Lung (tissue), 17 donors: ENCODE measurements at places on chromosomes 6 and 20. TPM values are rescaled to one million over a fixed set of nuclear protein-coding genes. Genes with fewer than 3 reads are reported as not detected.

The DNAAF9 gene
- 26.1 TPM for total RNA-seq

The COL9A1 gene
- total RNA-seq: 1.7 TPM

The OPRM1 gene
- not detected for total RNA-seq

The CAP2 gene
- 3.3 TPM for total RNA-seq

The GSTA2 gene
- 2.7 TPM for total RNA-seq

The CALHM6 gene
- total RNA-seq: 6.0 TPM

The OR2J2 gene
- not detected for total RNA-seq

The CGA gene
- total RNA-seq: not detected

The PSORS1C1 gene
- total RNA-seq: 1.1 TPM

The RPP40 gene
- 7.7 TPM for total RNA-seq

GRCh38 chr6:119076173-119076572, 2.3 kb downstream of the FAM184A start:
- no peaks in the 10 kb centered on the region for H3K27me3 ChIP-seq
- H3K36me3 ChIP-seq: no peaks in the 10 kb centered on the region
- H3K4me1 ChIP-seq: peaks cover 3% of the 10 kb centered on the region
- DNase-seq: no peak

- no peaks in the 10 kb centered on the region for H3K27me3 ChIP-seq
- H3K27ac ChIP-seq: no peak overlapping the region
- H3K36me3 ChIP-seq: no peaks in the 10 kb centered on the region
- no peaks in the 10 kb centered on the region for H3K4me1 ChIP-seq
- DNase-seq: peak; percentile 14
Observed at GRCh38 chr6:12051861-12052368, 39.8 kb downstream of the HIVEP1 start.

- H3K27ac ChIP-seq: no peak overlapping the region
- no peaks in the 10 kb centered on the region for H3K36me3 ChIP-seq
- H3K4me1 ChIP-seq: no peaks in the 10 kb centered on the region
- no peaks in the 10 kb centered on the region for H3K27me3 ChIP-seq
- no peak overlapping the region for H3K4me3 ChIP-seq
Observed at GRCh38 chr6:132096245-132096644, 145.1 kb upstream of the CCN2 start.

GRCh38 chr20:32006841-32007786, 3.1 kb upstream of the CCM2L start:
- no peaks in the 10 kb centered on the region for H3K4me1 ChIP-seq
- no peak overlapping the region for H3K4me3 ChIP-seq
- no peak for DNase-seq
- peak overlapping the region; percentile 64 for H3K27ac ChIP-seq
- H3K27me3 ChIP-seq: no peaks in the 10 kb centered on the region
- H3K36me3 ChIP-seq: no peaks in the 10 kb centered on the region

DNA sequence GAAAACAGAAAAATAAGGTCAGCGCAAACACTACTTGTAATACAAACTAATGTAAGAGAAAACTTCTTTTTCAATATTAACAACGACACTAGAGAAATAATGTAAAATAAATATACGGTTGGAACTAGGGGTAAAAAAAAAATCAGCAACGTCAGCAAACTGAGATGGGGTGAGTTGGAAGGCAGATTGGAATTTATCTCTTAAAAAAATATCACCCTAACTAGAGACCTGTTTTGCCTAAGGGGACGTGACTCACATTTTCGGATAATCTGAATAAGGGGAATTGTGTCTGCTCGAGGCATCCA, 705 bp upstream of the UTRN start:
- DNase-seq: peak; percentile 76
- no peaks in the 10 kb centered on the region for H3K27me3 ChIP-seq
- peak overlapping the region; percentile 85 for H3K4me3 ChIP-seq
- H3K27ac ChIP-seq: peak overlapping the region; percentile 98

- H3K27ac ChIP-seq: no peak overlapping the region
- no peaks in the 10 kb centered on the region for H3K27me3 ChIP-seq
- H3K4me3 ChIP-seq: no peak overlapping the region
Observed at GRCh38 chr6:7786214-7786661, 60.3 kb downstream of the BMP6 start.

DNA sequence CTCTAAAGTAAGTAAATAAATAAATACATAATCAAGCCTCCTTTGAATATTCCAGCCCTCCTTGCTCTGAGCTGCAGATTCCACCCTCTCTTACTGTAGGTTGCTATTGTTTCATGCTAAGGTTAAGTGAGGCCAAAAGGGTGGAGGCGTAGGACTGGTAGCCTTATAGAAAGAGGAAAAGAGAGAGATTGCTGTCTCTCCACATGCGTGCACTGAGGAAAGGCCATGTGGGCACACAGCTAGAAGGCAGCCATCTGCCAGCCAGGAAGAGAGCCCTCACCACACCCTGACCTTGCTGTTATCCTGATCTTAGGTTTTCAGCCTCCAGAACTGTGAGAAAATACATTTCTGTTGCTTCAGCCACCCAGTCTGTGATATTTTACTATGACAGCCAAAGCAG, 87.4 kb upstream of the SHLD1 start:
- H3K27ac ChIP-seq: no peak overlapping the region
- H3K4me3 ChIP-seq: no peak overlapping the region
- H3K36me3 ChIP-seq: no peaks in the 10 kb centered on the region
- H3K27me3 ChIP-seq: no peaks in the 10 kb centered on the region
- H3K4me1 ChIP-seq: peaks cover 6% of the 10 kb centered on the region

- no peaks in the 10 kb centered on the region for H3K36me3 ChIP-seq
- H3K27ac ChIP-seq: no peak overlapping the region
Observed at GRCh38 chr6:53825532-53826321, 30.9 kb downstream of the LRRC1 start.

GRCh38 chr20:59652381-59652780, 48.0 kb downstream of the PHACTR3 start:
- no peak overlapping the region for H3K27ac ChIP-seq
- no peak overlapping the region for H3K4me3 ChIP-seq

- H3K27ac ChIP-seq: no peak overlapping the region
- H3K27me3 ChIP-seq: no peaks in the 10 kb centered on the region
- no peaks in the 10 kb centered on the region for H3K36me3 ChIP-seq
- H3K4me1 ChIP-seq: peaks cover 3% of the 10 kb centered on the region
- peak; percentile 37 for DNase-seq
Observed at GRCh38 chr6:139336488-139336887, 38.0 kb downstream of the CITED2 start.

DNA sequence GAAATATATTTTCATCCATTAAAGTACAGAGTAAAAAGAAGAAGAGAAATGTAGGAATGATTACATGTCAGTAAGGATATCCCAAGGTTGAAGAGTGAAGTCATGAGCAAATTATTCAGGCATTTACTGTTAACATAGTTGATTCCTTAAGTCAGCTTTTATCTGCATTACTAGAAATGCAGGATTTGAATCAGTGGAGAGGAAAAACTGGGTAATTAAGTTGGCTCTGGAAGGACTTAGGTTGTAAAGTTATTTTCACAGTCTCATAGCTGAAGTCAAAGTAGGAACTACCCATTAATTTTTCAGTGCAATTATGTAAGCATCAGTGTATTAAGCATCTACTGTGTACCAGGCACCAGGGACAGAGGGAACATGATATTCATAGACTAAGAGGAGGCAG, 7.8 kb downstream of the NAA20 start:
- H3K4me3 ChIP-seq: no peak overlapping the region
- DNase-seq: no peak
- peaks cover 10% of the 10 kb centered on the region for H3K36me3 ChIP-seq

DNA sequence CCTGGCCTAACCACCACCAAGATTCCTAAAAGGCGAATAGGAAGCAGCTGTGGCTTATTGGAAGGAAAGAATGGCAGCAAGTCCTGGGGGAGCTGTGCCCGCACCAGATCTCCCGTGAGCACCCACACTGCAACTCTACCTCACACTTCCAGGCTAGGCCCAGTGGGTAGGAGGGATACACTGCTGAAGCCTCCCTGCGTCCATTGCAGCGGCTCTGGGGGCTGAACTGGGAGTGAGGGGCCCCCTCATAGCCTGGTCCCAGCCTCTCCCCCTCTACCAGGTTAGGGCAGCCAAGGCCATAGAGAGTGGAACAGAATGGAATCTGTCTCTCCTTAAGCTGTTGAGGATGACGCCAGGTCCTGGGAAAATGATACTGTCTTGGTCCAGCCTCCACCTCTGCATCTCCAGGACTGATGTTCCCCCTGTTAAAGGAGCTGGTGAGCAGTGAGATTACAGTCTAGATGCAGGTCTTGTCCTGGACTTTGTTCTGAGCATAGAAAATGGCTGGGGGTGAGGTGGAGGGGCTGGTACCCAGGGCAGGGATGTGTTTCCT, 11.3 kb downstream of the CNPY3 start:
- H3K27me3 ChIP-seq: no peaks in the 10 kb centered on the region
- peaks cover 14% of the 10 kb centered on the region for H3K36me3 ChIP-seq

- no peaks in the 10 kb centered on the region for H3K27me3 ChIP-seq
- no peak overlapping the region for H3K27ac ChIP-seq
- no peaks in the 10 kb centered on the region for H3K4me1 ChIP-seq
- DNase-seq: peak; percentile 11
- H3K36me3 ChIP-seq: no peaks in the 10 kb centered on the region
Observed at GRCh38 chr6:167047554-167047953, 48.4 kb downstream of the CEP43 start.

DNA sequence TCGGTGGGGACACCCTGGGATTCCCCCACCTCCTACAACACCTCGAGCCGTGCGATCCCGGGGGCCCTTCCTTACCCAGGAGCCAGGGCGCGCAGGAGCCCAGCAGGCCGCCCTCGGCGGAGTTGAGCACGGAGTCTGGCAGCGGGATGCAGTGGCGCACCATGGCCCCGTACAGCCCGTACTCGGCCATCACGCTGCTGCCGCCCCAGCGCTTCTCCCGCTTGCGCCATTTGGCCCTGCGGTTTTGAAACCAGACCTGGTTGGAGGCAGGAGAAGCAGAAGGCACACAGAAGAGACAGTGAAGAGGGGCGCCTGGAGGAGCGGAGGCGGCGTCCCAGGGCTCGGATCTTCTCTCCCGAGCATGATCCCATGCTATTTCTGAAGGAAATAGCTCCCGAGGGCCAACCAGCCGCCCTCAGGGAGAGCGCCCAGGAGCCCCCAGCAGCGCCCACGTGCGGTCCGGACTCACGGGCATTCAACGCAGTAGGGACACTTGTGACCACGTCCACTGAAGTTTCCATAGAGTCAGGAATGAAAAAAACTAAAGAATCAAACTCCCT, 4.3 kb downstream of the VSX1 start:
- H3K36me3 ChIP-seq: no peaks in the 10 kb centered on the region
- DNase-seq: no peak
- H3K4me3 ChIP-seq: no peak overlapping the region
- H3K27ac ChIP-seq: no peak overlapping the region

- H3K4me1 ChIP-seq: no peaks in the 10 kb centered on the region
- no peak overlapping the region for H3K27ac ChIP-seq
- no peak overlapping the region for H3K4me3 ChIP-seq
- no peak for DNase-seq
- peaks cover 2% of the 10 kb centered on the region for H3K27me3 ChIP-seq
- H3K36me3 ChIP-seq: no peaks in the 10 kb centered on the region
Observed at GRCh38 chr6:14190191-14190928, 72.8 kb downstream of the CD83 start.

- no peaks in the 10 kb centered on the region for H3K36me3 ChIP-seq
- H3K4me1 ChIP-seq: no peaks in the 10 kb centered on the region
- H3K4me3 ChIP-seq: no peak overlapping the region
Observed at GRCh38 chr6:135170238-135170637, 10.9 kb upstream of the MYB start.

DNA sequence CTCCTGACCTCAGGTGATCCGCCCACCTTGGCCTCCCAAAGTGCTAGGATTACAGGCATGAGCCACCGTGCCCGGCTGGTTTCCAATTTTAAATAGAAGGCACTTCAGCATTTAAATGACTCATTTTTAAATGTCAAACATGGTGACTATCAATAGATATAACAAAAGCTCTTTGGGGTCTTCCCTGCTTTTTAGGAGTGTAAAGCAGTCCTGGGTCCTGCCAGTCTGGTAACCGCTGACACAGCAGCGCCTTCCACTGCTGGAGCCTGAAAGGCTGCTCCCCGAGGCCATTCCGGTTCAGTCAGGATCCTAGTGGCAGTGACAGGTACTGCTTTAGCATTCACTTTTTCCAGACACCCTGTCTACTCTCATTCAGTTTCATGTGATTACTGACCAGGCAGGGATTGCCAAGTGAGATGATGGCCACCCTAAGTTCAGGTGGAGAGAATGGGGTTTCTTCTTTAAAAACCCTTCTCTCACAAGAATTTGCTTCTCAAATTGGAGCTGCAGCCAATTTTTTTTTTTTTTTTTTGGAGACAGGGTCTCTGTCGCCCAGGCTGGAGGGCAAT, 5.1 kb downstream of the DIDO1 start:
- peaks cover 36% of the 10 kb centered on the region for H3K4me1 ChIP-seq
- peak; percentile 52 for DNase-seq
- H3K27me3 ChIP-seq: no peaks in the 10 kb centered on the region
- H3K36me3 ChIP-seq: no peaks in the 10 kb centered on the region
- no peak overlapping the region for H3K27ac ChIP-seq

- no peaks in the 10 kb centered on the region for H3K36me3 ChIP-seq
- no peak overlapping the region for H3K27ac ChIP-seq
- H3K4me1 ChIP-seq: peaks cover 3% of the 10 kb centered on the region
Observed at GRCh38 chr6:159043947-159044346, 844 bp downstream of the TAGAP start.

DNA sequence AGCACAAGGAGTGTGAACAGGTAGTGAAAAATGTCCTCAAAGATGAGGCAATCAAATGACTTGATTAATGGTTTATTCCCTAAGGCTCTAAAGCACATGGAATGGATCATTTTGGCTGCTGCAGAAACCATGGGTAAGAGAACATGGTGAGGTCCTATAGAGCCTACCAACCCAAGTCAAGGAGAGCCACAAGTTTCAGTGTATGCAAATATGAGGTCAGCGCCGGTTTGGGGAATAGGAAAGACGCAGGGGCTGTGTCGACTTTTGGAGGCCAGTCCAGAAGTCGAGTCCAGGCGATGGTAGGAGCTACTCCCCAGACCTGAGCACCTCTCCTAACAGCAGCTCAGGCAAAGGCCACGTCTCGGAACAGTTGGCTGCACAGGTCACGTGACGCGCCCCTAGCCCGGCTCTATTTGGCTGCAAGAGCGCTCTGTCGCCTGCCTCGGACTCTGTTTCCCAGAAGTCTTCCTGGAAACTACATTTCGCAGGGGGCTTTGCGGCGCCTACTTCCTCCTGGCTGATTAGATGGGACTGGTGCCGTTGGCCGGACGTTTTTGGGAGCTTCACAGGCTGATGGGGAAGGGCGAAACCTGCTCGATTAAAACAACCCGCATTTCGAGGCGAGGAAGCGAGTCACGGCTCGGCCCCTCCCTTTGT, 74.4 kb upstream of the CHD6 start:
- peak; percentile 92 for DNase-seq
- peak overlapping the region; percentile 67 for H3K4me3 ChIP-seq
- H3K4me1 ChIP-seq: peaks cover 4% of the 10 kb centered on the region
- no peaks in the 10 kb centered on the region for H3K27me3 ChIP-seq

GRCh38 chr6:138175596-138175995, 13.9 kb downstream of the ARFGEF3 start:
- no peak for DNase-seq
- H3K4me1 ChIP-seq: no peaks in the 10 kb centered on the region
- H3K27me3 ChIP-seq: no peaks in the 10 kb centered on the region
- H3K4me3 ChIP-seq: no peak overlapping the region
